Activated naive CD4-positive, alpha-beta T cell treated with anti-CD3 and anti-CD28 coated beads, Interleukin-2, amount 50 U/mL, for 72 hours (primary cell): ENCODE measurements at places on chromosomes 7 and 10. TPM values are rescaled to one million over a fixed set of nuclear protein-coding genes. Genes with fewer than 3 reads are reported as not detected.

DNA sequence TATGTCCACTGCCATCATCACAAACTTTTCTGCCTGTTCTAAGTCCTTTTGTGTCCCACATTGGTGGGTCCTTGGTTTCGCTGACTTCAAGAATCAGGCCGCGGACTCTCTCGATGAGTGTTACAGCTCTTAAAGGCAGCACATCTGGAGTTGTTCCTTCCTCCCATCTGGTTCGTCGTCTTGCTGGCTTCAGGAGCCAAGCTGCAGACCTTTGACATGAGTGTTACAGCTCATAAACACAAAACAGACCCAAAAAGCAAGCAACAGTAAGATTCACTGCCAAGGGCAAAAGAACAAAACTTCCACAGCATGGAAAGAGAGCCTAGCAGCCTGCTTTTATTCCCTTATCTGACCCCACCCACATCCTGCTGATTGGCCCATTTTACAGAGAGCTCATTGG lies 30.2 kb downstream of the ASNS start:
- no peak for DNase-seq

GRCh38 chr10:98293550-98294269 lies 25.7 kb upstream of the LOXL4 start:
- DNase-seq = no peak

DNA sequence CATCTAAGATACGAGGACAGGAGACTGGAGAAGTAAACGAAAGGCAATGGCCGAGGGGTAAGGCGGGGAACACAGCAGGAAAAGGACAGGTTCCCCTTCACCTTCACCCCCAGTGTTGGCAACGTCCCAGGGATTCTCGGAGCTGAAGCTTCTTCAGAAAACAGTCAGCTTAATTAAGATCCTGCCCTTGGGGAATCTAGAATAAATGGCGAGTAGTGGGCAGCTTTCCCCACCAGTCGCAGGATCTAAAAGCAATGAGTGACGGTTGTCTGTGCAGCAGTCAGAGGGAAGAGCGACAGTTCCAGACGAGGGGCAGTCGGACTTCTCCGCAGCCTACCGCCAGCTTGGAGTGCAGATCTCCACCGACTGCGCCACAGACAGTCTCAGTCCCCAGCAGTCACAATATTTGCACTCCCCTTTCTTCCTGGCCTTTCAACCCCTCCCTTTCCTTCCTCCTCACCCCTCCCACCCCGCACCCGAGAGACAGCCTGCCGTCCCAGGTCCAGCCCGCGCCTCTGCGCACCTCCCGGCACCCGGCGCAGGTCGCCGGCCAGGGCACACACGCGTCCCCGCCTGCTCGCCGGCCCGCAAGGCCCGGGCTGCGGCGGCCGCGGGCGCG lies 10.9 kb upstream of the SP8 start:
- DNase-seq = no peak

- DNase-seq = no peak
These were observed 53.0 kb upstream of the ABCB5 start for GRCh38 chr7:20562461-20562860.

DNA sequence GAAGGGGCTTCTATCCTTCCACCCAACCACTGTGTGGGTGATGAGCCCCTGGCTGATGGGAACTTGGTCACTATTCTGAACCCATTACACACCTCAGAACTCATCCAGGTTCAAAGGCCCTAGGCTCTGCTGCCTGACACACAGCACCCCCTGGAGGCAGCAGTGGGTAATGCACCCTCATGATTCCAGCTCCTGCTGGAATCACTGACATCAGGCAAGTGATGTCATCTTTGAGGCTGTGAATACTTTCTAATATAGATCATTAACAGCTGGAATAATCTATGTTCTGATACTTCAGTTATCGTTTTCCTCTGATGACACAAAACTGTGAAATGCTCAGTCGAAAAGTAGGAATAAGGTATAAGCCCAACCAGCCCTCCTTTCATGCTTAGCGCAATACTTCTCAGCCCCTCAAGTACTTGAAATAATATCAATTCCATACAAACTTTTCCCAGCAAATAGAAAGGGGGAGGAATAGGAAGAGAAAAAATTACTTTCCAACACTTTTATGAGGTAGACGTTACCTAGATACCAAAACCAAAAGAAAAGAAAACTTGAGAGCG lies 7.5 kb upstream of the RBP3 start:
- DNase-seq = no peak

Gene PRPS1L1
- total RNA-seq = not detected
